Activated T-helper 2 cell treated with anti-CD3 and anti-CD28 coated beads, Interferon-gamma antibody, Interleukin-2, Interleukin-4, amounts not matched to agents 10 μg/mL and 5 μg/mL and 100 μg/mL, durations not matched to agents 14 hours and 24 hours and 36 hours (primary cell): ENCODE measurements at places on chromosomes 11 and 22.

DNA sequence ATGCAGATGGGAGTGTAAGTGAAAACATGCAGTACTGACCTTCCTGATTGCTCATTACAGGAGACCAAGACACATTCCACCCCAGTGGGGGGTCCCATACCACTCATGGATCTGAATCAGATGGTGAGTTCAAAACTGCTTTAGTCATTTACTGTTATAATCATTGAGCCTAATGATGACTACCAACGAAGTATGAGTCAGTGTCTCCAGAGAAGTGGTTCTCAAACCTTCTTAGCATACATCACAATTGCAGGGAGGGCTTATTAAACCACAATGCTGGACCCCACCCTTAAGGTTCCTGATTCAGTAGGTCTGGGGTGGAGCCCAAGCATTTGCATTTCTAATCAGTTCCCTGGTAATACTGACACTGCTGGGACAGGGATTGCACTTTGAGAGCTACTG, 75.8 kb downstream of the CD44 start:
- peak; percentile 11 for DNase-seq

DNA sequence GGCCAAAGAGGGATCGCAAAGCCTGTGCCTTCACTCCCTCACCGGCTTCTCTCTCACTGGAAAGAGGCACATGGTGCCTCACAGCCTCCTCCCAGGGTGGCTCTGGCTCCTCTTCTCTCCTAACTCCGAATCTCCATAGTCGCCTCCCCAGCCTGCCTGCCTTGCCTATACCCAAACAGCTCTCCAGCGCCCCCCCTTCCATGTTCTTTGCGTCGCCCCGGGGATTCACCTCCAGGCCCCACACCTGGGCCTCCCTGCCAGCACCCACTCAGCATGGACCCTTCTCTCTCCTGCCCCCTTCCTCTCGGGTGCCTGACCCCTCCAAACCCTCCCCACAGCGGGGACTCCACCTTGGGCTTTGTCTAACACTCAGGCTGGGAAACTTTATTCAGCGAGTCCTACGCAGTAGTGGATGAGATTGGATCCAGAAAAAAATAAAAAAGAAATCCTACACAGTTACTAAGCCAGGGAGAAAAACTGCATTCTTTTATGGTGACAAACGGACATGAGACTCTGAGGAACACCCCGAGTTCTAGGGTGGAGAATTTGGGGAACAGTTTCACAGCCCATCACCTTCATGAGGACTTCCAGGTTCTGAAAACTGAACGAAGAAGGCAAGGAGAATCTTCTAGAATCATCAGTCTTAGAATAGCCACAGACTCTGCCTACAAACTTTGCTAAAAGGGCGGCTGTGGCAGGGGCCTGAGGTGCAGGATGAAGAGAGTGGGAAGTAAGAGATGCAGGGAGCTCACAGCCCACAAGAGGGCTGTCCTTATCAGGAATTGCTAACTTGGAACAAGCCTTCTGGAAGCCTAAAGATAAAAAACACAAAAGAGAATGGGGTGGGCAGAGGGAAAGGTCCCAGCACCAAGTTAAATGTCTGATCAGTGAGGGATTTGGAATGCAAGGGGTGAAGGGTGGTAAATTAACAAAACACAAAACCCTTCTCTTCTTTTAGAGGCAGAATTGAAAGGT, 5.3 kb downstream of the PPM1F start:
- DNase-seq: no peak

DNA sequence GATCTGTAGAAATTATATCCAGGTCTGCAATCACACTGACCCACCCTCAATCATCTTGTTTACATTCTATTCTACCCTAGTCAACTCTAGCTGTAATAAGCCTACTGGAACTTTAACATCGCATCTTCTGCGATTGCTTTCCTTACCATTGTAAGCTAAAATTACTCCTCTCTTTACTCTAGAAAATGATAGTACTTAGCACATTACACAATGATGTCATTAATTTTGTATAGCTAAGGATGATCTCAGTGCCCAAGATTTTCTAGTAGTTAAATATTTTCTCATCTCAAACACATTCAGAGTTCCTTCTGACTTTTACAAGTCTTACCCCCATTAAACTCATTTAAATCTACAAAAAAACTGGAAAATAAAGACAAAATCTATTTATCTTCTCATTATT, 39.6 kb upstream of the CTSC start:
- no peak for DNase-seq

DNA sequence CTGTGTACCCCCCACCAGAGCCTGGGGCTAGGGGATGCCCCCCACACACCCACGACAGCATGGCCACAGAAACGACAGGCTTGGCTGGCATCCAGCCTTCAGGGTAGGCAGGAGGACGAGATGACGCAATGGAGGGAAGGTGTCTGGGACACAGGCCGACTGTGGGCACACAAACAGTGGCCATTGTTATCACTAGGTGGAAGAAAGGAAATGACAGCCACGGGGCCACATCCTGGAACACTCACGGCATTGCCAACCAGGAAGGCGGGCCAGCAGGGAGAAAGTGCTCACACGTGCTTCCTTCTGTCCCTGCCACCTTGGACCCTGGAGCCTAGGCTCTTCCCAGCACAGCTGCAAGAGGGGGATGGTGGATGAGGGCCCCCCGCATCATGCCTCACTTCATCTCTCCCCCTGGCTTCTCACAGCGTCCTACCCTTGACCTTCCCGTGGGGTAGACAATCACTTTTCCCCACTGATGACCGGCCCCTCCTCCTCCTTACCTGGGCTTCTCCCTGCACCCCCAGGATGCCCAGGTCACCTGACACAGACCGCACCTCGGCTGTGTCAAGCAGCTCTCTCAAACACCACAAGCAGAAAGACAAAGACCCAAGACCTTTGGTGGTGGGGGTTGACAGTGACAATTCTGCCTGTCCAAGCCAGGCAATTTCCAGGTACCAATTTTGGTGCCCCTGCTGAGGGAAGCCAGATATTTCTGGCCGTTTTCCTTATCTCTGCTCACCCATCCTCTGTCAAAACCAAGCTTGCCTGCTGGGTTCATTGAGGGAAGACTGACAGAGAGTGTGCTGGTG, 8.6 kb downstream of the PLA2G6 start:
- no peak for DNase-seq

DNA sequence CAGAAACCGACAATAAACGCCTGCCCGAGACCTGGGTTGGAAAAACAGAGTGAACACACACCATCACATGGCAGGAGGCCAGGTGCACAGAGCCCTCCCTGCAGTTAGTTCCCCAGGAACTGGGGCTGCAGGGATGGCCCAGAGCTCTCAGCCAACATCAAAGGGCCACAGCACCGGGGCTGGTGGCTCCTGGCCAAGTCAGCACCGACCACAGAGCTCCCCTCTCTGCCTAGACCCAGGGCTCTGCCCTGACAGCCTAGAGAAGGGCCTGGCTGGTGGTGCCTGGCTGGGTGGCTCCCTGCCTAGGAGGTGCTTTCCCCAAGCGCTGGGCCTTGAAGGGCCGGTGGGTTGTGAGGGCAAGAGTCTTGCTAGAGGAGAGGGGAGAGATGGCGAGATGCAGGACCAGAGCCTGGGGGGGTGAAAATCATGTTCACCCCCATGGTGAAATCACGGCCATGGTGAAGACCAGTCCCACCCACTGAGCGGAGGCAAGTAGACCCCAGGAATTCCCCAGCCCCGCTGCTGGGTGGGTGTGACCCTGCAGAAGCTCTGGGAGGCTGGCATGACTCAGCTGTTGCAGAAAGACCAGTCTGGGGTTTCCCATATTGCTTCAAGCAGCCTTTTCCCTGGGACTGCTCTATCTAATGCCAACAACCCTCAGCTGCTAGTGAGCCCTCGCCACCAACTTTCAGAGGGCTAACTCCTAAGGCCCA, 7.2 kb upstream of the BID start:
- no peak for DNase-seq

GRCh38 chr22:42948294-42948693, 66.7 kb downstream of the PACSIN2 start:
- no peak for DNase-seq

- DNase-seq: no peak
These were observed 41.0 kb upstream of the TENM4 start for GRCh38 chr11:79481795-79482194.

- DNase-seq: no peak
These were observed 14.5 kb upstream of the MB start for GRCh38 chr22:35631597-35631996.

DNA sequence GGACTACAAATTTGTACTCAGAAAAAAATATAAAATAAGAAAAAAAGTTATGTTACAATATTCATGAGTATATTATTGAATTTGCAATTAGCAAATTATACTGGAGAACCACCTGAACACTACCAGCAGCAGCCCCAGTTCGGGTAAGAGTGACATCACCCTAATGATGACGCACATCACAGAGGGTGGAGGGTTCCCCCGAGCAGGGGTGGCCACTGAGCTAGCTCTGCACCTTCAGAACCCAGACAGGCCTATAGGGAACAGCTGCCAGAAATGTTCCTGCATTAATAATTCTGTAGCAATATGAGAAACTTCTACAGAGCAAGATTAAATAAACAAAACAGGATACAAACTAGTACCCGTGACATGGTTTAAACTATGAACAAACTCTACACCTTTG, 17.5 kb upstream of the ARAP1 start:
- no peak for DNase-seq

- no peak for DNase-seq
These were observed 736.0 kb upstream of the CCDC90B start for GRCh38 chr11:84022201-84022600.

- DNase-seq: no peak
These were observed 60.5 kb upstream of the UCP3 start for GRCh38 chr11:74069146-74070046.

DNA sequence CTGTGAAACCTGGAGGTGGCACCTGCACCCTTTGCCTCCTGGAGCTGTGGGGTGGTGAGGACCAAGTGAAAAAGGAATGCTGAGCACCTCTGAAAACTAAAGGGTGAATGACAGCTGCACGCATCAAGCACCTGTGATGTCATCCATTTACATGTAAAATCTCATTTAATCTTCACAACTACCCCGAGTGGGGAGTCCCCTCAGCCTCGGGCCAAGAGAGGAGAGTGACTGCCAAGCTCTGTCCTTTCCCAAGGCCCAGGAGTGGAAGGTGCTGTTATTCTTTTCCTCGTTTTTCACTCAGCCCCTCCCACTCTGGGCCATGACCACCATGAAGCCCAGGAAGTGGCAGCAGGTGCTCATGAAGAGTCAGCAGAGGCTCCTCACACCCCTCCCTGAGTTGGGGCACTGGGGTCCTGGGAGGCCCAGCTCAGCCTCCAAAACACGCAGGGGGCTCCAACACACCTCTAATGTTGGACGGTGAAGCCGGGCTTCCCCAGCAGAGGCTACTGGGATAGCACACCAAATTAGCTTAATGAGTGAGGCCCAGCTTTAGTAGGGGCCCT, 35.7 kb downstream of the NECTIN1 start:
- DNase-seq: no peak

GRCh38 chr11:123594188-123594901, 60.1 kb downstream of the SCN3B start:
- no peak for DNase-seq

DNA sequence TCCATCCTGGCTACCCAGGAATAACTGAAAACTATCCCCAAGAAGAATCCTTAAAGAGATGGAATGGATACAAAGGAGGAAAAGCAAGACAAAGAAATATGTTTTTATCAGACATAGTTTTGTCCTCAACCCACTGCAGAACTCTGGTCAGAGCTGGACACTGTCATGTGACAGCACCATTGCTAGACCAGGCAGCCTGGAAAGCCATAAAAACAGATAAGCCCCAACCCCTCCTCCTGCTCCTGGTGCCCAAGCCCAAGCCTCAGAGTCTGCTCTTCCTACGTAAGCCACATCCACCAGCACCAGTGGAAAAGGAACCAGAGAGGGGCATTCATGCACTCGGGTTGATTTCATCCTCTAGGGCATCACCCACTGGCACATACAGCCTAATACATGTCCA, 116.9 kb downstream of the TRIM29 start:
- DNase-seq: no peak

DNA sequence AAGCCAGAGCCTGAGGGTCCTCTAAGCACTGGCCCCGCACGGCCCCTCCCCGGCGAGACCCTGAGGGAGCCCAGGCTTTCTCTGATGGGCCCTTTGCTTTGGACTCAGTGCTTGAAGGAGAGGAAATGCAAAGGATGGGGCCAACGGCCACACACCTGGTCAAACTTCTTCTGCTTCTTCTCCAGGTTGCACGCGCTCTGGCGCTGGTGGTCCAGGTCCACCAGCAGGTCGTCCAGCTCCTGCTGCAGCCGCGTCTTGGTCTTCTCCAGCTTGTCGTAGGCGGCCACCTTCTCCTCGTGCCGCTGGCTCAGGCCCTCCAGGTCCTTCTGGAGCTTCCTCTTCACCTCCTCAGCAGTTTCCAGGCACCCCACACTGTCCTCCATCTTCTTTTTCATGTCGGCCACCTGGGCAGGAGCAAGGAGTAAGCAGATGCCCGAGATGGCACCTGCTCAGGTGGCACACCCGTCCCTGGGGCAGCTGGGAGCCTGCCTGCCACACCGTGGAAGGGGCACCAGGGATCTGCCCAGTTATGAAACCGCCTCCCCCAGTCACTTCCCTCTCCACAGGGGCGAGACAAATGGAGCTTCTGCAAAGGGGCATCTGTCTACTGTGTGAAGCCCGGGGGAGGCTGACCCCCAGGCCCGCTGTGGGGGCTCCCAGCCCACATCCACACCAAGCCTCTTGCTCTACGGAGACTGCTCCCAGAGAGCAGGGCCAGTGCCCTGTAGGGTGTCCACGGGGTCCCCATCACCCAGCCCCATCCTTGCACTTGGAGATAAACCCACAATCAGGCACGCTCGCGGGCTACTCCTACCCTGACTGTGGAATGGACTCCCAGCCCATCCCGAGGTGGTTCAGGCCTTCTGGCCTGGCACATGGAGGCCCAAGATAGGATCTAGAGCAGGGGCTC, 39.2 kb downstream of the APOL1 start:
- no peak for DNase-seq
